ENCODE measurements at places on chromosomes 3 and 15.

GRCh38 chr3:156317462-156318074, 197.2 kb downstream of the KCNAB1 start:
- no peak for DNase-seq

GRCh38 chr3:69296995-69297394, 88.9 kb downstream of the FRMD4B start:
- DNase-seq = no peak

DNA sequence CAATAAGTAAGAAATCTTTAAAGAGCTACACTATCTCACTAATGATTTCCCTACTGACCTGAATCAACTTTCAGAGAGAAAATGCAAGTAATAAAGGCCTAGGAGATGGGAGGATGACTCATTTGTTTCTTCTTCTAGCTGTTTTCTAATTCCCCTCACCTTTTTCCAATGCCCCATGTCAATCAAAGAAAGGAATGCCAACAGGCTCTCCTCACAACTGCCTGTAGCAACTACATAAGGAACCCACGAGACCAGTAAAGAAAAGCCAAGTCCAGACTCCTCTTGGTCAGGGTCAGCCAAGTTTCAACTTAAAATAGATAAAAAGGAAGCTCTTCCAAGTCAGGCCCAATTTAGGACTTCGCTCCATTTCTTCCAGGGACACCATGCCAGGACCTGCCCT, 201.9 kb downstream of the TNIK start:
- no peak for DNase-seq

GRCh38 chr15:75171408-75171807, 30.3 kb upstream of the C15orf39 start:
- no peak for DNase-seq

DNA sequence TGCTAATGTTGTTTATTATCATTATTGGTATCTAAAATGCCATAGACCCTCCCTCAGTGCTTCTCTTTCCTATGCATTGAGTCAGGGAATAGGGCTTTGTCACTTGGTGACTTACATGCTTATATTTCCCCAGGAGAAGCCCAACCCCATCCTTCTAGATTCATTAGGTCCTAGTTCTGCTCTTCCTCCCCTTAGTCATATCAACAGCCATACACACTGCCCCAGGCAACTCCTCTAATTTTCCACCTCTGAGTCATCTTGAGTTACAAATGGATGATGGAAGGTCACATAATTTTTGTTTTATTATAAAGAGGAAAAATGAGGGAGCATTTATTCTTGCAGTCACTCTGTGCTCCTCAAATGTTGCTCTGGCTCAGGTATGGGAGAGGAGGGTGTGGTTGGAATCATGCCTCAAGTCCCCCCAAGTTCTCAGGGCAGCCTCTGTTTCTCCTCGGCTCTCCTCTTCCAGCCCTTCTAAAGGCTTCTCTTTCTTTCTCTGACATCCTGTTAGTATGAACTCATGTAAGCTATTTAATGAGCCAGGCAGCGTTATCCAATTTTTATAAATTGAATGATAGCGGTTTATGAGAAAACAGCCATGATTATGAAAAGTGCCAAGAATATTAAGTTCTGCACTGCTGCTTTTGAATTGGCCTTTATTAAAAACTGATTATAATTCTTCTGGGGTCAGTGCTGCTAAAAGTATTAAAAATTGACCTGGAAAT, 45.6 kb upstream of the FSTL1 start:
- DNase-seq = no peak

- DNase-seq = no peak
These were observed 14.4 kb downstream of the WWTR1 start for GRCh38 chr3:149643482-149643798.

GRCh38 chr3:151156618-151157216, 46.3 kb downstream of the GPR171 start:
- DNase-seq = peak; percentile 76

DNA sequence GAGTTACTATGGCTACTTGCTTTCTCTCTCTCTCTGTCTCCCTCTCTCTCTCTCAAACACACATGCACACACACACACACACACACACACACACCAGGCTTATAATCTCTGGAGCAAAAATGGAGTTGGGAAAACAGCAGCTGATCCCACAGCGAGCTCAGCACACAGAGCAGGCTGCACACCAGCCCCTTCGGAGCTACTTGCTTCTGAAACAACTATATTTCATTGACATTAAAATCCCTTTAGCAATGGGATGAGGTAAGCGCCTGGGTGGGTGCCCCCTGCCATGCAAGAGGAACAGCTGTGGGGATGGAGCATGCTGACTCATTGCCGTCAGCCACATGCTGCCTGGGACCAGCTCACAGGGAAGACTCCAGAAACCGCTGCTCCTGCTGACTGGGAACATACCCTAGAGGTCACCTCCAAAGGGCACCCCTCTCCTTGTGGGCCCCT, 45.7 kb downstream of the B3GNT5 start:
- DNase-seq = no peak

- no peak for DNase-seq
These were observed 133.4 kb upstream of the SMAD3 start for GRCh38 chr15:66931768-66932633.

GRCh38 chr15:94346282-94346681, 114.9 kb downstream of the MCTP2 start:
- no peak for DNase-seq

GRCh38 chr15:85307687-85308045, 72.7 kb upstream of the AKAP13 start:
- DNase-seq = no peak

DNA sequence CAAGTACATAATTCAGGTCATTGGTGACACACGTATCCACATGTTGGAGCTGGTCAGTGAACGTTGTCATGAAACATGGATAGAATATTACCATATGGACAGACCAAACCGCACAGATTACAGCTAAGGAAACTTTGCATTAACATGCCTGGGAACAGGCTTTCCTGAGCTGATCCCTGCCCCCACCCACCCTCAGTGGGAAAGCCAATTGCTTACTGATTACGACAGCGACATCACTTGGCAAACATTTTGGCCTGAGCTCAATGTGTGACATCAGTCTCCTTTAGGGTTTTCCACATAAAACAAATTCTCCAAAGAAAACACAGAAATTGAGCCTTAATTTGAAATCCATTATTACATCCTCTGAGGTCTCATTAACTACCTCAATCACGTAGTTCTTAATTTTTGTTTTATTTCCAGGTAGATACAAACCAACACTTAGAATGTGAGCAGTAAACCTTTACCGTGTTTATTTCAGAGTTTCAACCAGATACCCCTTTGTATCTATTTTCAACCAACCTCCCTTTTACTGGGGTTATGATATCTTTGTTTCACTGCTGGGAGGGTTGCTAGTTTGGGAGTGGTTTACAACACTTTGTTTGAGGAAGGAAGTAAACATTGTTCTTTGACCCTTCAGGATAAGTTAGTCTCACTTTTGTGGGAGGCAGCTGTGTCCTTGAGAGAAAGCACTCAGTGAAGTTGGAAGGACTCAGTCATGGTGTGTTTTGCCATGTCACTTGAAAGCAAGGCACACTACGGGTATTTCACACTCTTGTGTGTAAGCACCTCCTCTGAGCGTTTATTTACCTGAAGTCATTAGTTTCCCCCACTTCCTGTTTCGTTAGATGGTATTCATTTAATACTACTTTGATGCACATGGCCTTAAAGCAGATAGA, 103.1 kb downstream of the CMSS1 start:
- DNase-seq = no peak

DNA sequence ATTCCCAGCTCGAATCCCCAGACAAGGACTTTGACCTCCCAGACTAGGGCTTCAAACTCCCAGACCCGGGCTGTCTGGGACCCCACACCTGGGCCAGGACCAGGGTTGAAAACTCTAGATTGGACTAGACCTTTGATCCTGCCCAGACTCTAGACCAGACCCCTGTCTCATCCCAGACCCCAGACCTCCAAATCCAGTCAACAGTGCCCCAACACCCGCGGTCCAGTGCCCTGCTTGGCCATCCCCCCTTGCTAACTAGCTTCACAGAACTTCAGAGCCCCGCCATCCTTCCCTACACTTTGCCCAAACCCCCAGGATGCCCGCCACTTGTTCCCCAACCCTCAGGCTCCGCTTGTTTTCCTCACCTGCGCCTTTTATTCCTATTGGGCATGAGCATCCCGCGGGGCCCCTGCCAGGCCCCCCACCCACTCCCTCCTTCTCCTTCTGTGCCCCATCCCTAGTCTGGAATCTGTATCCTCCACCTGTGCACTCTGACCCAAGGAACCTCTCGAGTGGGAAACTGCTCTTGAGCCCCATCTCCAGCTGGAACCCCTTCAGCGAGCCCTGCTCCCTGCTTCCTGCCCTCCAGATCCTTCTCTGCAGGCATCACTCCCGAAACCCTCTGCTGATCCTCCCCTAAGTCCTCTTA, 604 bp downstream of the GNAI2 start:
- DNase-seq = no peak

DNA sequence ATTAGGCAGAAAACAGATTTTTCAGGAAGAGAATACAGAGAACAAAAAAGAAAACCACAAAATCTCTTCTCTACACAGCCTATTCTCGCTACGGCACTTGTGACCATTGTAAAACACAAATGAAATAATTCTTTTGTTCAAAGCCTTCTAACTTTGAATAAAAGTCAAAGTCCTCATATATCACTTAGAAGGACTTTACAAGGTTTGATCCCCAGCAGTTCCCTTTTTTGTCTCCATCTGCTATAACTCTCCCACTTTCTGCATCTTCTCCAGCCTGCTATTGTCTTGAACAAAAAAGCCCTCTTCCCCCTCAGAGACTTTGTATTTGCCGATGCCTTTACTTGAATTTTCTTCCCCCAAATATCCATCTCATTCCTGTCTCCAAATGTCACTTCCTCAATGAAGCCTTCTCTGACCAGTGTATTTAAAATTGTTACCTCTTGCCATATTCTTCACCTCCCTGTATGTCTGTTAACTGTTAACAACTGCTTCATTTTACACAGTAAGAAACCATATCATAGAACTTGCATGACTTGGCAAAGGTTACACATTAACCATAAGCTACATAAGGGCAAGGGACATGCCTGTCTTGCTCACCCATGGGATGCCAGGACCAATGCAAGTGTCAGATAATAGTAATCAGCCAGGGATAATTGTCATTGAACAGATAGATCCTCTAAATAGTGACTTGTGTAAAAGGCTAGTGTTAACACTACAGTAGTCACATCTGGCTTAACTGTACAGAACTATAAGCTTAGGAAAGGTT, 122.4 kb downstream of the CBLB start:
- DNase-seq = no peak

DNA sequence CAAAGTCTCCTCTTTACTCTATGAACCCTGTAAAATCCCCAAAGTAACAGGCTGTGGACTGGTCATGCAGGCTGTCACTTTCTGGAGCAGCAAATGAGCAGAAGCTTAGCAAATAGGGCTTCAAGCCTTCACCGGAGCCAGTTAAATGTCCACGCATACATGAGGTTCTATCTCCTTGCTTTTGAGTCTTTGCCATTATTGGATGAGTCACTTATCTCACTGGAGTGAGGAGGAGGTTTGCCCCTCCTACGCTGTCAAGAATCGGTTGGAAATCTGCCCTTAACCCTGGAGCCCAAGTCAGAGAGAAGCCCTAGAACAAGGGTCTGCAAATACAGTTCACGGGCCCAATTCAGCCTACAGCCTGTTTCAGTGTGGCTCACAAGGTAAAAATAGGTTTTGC, 126.1 kb upstream of the CTNNB1 start:
- no peak for DNase-seq

- DNase-seq = no peak
These were observed 507.8 kb downstream of the TUSC7 start for GRCh38 chr3:117217355-117217754.

DNA sequence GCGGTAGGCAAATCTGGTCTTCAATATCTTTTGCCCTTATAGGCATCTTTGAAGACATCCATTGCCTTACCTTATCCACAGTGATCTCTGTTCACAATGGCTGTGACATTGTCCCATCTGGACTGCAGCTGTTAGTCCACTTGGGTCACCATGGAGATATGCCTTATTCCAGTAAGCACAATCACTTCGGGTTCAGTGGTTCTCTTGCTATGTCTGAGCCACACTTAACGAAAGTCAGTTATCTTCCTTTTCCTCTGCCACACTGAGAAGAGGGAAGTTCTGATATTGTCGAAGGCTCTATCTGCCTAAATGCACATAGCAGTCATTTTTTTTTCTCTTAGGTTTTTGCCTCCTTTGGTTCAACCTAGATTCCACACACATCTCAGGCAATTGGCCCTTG, 119.0 kb upstream of the SATB1 start:
- DNase-seq = no peak

- DNase-seq = no peak
These were observed 4.0 kb downstream of the CCDC33 start for GRCh38 chr15:74240002-74240568.

GRCh38 chr15:31214864-31215489, 111.7 kb upstream of the KLF13 start:
- no peak for DNase-seq

DNA sequence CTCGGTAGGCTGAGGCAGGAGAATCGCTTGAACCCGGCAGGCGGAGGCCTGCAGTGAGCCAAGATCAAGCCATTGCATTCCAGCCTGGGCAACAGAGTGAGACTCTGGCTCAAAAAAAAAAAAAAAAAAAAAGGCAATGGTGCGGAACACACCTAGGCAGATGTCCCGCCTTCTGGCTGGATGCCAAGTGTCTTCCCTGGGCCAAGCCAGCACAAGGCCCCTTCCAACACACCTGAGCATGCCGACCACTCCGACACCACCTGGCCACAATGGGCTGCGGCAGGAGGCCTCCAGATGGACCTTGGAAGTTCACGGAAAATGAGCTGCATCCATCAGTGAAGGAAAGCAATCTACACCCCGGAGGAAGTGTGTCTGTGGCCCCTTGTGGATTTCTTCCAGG, 19.0 kb downstream of the NUP210 start:
- DNase-seq = no peak

- DNase-seq = no peak
These were observed 36.2 kb upstream of the ARID3B start for GRCh38 chr15:74504836-74505235.

DNA sequence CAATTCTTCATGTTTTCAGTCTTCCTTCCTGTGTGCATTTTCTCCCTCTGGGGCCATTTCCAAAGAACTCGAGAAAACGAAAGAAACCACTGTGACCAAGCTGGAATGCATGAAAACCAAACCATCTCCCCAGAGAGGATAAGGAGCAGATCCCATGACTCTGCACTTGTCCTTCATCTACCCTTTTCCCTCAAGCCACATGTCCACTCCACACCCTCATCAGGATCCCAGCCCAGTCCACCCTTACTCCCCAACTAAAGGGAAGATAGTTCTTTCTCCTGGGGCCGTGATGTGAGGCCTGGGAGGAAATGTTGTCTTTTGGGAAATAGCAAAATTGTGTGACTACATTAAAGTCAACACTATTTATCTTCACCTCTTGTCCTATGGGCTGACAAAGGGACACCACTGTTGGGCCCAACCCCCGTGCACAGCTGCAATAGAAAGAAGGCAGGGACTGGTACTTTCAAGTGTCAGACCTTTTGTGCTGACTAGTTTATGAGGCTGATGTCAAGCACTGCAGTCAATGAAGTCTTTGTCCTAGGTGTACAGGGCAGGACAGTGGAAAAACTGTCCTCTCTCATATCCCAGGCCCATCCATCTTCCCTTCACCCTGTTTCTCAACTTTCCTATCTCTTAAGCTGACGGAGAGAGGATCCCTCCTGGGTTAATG, 487.1 kb upstream of the NR2F2 start:
- no peak for DNase-seq
